SHP77 (cell line): ENCODE measurements at places on chromosomes 1 and 21.

- DNase-seq: no peak
Observed at GRCh38 chr1:175894581-175894980, 151.2 kb upstream of the TNR start.

- no peak for DNase-seq
Observed at GRCh38 chr1:87686136-87686495, 357.4 kb downstream of the LMO4 start.

DNA sequence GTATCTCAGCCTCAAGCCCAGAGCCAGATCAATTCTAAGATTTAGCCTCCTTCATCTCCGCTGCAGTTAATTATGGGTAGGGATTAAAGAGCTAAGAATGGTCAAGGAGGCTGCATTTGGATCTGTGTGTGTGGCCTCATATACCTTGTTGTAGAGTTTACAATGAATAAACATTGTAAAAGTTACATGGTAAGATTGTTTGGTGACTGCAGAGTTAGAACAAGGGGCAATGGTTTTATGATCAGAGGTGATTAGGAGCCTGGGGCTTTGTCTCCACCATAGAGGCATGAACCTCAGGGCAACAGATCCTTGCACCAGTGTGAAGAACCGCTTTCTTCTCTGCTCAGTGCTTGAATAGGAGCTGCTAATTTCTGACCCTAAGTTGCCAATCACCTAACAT, 77.0 kb upstream of the MARK1 start:
- DNase-seq: no peak

GRCh38 chr1:213728593-213729536, 258.9 kb upstream of the PROX1 start:
- DNase-seq: no peak

DNA sequence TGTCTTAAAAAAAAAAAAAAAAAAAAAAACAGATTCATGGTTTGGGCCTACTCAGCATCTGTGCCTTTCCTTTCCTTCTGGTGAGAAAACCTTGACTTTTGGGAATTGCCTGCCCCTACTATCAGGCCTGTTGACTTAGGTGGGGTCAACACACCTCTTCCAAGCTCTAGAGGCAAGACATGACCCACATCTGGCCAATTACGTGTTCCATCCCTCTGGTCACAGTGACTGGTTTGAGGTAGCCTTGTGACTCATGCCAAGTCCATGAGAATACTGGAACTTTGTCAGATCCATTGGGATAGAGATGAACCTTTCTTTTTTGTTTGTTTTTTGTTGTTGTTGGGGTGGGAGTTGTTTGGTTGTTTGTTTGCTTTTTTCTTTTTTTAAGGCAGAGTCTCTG, 37.3 kb upstream of the KHDRBS1 start:
- DNase-seq: no peak

DNA sequence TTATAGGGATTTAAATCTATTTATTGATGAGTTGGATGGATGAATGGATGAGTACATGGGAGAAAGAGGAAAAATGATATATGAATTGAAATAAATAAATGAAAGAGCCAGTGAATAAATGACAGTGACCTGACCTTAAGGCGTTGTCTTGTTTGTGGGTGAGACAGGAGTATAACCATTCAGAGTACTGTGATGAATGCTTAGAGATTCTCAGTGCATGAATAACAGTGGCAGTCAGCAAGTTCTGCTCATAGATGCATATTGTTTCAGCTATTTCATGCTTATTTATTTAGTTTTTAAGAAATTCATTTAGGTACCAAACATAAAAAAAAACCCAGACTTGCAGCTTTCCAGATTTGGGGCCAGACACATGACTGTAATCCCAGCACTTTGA, 116.4 kb downstream of the FGGY start:
- DNase-seq: no peak

DNA sequence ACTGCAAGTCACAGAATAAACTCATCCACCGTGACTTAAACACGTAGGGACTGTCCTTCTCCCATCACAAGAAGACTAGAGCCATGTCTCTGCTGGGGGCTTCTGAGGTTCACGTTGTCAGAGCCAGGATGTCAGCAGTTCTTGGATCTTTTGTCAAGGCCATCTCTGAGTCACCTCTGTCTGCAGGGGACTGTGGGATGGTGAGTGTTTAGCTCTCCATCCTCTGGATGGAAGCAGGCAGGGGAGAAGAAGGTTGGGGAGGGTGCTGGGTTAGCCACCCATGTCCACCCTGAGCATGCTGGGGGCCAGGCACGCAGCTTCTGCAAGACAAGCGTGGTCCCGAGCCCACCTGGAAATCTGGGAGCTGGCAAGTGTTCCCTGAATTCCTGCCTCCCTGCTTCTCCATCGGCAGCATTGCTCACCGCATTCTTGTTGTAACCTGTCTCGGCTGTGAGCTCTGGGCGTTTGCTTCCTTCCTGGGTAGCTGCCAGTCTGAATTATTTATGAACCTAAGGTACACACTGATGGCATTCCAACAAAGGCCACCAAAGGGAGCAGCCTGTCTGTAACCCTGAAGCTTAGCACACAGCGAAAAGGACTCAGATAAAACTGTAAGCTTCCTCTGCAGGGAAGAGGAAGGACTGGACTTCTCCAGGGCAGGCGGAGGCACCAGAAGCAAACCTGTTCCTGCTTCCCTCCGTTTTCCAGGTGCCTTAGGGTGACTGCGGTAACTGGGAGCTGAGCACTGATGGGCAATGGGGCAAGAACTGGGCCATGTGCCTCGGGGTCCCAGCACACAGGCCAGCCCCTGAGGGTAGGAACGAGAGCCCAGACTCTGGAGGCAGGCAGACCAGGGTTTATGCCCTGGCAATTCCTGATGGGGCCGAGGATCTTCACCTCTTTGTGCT, 88.6 kb downstream of the RIPK4 start:
- DNase-seq: peak; percentile 63

DNA sequence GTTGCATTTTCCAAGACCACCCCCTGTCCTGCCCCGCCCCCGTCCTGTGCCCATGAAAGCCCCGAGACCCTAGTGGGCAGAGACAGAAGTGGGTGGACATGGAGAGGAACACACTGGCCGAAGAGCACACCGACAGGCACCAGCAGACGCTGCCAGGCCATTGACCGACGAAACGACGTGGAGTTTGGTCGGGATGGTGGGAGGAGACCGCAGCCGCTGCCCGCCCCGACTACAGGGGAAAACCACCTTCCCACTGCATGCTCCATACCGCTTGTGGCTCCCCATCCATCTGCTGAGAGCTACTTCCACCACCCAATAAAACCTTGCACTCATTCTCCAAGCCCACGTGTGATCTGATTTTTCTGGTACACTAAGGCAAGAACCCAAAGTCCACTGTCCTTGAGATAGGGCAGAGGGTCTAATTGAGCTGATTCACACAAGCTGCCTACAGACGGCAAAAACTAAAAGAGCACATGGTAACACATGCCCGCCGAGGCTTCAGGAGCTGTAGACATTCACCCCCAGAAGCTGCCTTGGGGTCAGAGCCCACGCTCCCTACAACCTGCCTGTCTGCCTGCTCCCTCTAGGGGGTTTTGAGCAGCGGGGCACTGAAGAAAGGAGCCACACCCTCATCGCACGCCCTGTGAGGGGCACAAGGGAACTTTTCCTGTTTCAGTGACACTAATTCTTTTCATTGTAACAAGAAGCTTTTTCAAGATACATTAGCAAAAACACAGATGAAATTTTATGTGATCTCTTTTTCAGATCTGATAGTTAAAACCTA, 81.2 kb upstream of the RAB3GAP2 start:
- DNase-seq: no peak

DNA sequence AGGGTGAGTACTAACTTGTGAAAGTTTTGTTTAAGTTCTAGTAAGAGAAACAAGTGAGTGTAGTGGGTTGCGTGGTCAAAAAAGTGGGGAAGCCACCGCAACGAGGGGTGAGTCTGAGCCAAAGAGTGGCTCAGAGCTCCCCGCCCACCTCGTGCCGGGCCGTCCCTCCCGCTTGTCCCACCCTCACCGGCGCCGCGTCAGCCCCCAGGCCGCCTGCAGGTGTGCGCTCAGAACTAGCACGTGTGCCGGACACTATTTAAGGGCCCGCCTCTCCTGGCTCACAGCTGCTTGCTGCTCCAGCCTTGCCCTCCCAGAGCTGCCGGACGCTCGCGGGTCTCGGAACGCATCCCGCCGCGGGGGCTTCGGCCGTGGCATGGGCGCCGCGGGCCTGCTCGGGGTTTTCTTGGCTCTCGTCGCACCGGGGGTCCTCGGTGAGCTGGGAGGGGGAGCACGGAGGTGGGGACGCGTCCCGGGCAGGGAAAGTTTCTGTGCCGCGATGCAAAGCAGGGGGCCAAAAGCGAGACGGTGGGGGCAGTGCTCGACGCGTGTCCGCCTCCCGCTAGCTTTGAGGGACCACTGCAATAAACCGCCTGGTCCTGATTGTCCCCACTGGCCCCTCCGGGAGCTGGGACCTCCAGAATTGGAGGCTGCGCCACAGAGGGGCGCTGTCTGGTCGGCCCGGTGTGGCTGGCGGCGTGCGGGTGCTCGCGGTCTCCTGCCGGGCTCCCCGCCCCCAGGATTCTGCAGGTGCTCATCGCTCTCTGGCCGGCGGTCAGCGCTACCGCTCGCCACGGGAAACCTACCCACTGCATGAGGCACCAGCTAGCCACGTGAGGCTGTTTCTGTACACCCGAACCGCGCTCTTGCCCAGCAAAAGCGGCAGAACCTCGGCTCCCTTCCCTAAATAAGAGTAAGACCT, at the start of gene CR2:
Gene CR2, plus strand, starts transcription at position 283 of the 919 bp plus-strand sequence. Its CDS starts 91 bp downstream, at position 374.
- no peak for DNase-seq

DNA sequence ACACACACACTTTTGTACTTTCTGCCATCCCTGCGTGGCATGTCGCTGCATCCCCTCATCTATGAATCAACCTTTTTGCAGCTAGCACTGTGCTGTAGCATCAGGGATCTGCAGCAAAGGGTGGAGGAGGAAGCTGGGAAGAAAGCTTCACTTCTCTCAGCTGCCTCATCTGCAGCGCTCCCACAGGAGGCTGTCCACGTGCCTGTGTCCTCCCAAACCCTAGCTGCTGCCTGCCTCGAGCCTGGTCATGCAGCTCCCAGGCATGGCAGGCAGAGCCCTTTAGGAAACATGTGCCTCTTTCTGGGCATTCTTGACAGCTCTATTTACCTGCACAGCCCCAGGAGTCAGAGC, 262.1 kb upstream of the SGIP1 start:
- peak; percentile 63 for DNase-seq

GRCh38 chr1:84724128-84724860, 34.0 kb upstream of the SSX2IP start:
- no peak for DNase-seq

DNA sequence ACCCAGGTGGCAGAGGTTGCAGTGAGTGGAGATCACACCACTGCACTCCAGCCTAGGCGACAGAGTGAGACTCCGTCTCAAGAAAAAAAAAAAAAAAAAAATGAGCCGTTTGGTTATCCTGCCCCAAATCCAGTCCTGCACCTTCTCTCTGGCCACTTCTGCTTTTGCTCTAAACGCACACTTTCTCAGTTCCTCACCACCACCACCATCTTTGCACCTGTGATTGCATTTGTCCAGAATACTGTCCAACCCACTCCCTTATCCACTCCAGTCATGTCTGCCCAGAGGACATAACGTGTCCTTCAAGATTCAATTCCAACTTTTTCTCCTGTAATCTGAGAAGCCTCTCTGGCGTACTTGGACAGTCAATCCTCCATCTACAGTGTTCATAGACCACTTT, 2.2 kb upstream of the NEK2 start:
- DNase-seq: no peak

GRCh38 chr1:5156416-5157120, 502.2 kb downstream of the AJAP1 start:
- DNase-seq: no peak

- DNase-seq: no peak
Observed at GRCh38 chr1:86648255-86648654, 56.1 kb upstream of the SH3GLB1 start.

DNA sequence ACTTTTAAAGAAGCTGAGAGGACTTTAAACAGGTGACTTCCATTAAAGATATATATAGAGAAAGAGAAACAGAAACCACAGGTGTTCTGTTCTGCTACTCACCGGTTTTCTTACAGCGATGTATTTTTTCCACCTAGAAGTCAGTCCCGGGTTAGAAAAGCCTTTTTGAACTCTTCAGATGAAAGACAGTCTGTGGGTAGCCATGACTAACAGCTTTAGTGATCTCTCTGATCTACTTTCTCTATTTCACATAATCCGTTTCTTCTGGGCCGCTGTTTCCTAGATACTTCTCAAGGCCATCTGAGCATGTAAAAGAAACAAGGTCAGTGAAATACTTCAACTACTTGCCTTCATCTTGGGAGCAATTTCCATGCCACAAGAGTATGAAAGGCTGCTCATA, 25.1 kb downstream of the WDR64 start:
- no peak for DNase-seq

DNA sequence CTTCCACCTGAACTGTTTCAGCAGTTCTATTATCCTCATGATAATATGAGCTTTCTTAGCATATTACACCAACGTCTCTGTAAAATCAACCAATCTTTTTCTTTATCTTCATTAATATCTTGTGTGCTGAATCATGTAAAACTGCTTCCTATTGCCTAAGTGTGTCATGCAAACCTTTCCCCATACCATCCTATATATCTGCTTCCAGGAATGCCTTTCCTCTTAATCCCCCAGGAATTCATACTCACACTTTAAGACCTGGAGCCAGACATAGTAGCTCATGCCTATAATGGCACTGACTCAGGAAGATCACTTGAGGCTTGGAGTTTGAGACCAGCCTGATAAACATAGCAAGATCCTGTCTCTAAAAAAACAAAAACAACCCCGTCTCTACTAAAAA, 183.9 kb downstream of the NRIP1 start:
- DNase-seq: no peak

DNA sequence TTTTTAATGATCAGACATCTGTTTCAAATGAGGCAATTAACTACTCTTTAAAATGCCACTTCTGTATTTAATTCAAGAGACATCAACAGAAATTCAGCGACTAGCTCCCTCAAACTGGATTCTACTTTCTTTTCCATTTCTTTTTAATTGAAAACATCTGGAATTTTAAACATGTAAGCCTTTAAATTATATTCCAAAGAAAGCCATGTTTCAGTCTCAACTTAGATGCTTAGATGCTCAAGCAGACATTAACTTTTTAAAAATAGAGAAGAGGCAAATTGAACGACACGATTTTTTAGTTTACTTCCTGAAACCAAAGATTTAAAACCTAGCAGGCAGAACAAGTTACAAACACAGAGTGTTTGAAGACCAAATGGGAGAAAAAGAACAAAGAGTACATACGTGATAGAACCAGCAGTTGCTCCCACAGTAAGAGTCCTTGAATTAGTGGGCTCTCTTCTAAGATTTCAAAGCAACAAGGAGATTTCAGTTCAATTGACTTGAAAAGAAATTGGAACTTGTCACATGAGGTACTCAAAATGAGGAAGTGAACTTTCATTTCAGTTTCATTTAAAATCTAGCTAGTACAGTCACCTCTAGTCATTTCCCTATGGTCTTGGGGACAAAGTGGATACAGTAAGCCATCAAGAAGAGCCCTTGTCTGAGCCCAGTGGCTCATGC, at the start of gene CTSS:
Gene CTSS, minus strand, starts transcription at position 483 of the 681 bp plus-strand sequence. CDS start 1,015 bp downstream, outside the sequence.
- no peak for DNase-seq
